Stimulated activated CD8-positive, alpha-beta memory T cell treated with anti-CD3 and anti-CD28 coated beads, Interleukin-15, amount 100 ng/mL, for 48 hours (primary cell): ENCODE measurements at places on chromosomes 4 and X.

GRCh38 chr4:36286481-36286871 is 5.1 kb downstream of the DTHD1 start:
- DNase-seq: no peak

DNA sequence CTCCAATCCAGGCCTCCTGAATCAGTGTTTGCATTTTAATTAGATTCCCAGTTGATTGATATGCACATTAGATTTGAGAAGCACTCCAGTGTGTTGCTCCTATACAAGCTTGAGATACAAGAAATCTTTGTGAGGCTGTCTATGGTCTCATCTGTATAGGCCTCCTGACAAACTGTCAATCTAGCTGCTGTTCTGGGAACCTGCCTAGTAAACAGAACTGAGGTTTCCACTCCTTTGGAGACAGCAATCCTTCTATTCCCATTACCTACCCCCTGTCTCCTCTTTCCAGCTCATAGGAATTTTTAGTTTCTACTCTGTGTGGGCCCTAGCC is 306.1 kb upstream of the EMCN start:
- no peak for DNase-seq

DNA sequence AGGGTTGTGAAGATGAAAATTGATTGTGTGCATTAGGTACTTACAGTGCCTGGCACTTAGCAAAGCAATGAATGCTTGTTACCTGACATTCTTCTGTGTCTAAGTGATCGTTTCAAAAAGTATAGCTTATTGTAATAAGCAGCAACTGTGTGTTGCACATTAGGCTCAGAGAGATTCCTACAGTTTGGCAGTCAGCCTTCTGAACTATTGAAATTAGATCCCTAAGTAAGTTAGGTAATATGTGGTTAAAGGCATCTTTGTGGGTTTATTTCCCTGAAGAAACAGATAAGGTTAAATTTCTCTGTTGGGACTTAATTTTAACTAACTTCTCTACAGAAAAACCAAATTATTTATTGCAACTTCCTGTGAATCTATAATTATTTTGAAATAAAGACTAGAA is 93.4 kb downstream of the REPS2 start:
- no peak for DNase-seq

DNA sequence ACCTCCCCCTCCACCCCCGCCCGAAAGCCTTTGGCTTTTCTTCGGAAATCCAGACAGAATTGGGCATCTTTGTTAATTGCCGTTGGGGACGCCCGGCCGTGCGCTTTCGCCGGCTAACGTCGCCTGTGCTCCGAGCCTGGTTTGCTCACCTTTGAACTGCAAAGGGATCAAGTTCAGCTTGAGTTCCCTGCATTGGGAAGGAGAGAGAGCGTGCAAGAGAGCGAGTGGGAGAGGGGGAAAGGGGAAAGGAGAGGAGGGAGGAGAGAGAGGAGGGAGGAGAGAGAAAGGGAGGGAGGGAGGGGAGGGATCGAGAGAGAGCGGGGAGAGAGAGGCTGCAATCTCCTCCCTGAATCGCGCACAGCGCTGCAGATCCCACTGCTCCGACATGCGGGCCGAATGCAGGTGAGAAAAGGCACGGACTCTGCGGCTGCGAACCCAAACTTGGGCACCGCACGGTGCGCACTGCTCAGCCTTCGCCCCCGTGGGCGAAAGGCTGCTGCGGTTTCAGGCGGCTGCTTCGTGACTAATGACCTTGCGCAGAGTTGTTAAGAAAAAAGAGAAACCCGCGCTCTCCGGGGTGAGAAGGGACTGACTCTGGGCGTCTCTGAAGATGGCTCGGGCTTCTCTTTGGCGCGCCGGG is at the start of gene PCDH7:
PCDH7 (plus strand) TSS at position 349 of the 640 bp plus-strand sequence. CDS start 1,054 bp downstream, outside the sequence.
- no peak for DNase-seq

- DNase-seq: no peak
Measured at GRCh38 chr4:3807311-3807710, 41.1 kb downstream of the ADRA2C start.

GRCh38 chrX:16638533-16638932 is 11.4 kb upstream of the S100G start:
- DNase-seq: no peak

DNA sequence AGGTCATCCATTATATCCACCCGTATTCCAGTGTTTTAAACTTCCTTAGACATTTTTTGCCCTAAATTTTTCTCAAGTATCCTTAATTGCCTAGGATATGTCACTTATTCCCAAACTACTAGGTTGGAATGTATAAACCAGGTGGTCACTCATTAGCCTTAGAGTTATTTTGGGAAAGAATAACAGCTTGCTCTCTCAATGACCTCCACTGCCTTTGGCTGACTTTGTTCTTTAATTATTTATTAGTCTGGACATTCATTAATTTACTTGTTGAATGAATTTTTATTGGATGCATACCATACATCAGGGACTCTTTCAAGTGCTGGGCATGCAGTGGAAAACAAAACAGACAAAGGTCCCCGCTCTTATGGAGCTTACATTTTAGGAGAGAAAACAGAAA is 609.3 kb upstream of the IGFBP7 start:
- DNase-seq: no peak

GRCh38 chr4:144709793-144710525 is 64.0 kb downstream of the HHIP start:
- DNase-seq: no peak

DNA sequence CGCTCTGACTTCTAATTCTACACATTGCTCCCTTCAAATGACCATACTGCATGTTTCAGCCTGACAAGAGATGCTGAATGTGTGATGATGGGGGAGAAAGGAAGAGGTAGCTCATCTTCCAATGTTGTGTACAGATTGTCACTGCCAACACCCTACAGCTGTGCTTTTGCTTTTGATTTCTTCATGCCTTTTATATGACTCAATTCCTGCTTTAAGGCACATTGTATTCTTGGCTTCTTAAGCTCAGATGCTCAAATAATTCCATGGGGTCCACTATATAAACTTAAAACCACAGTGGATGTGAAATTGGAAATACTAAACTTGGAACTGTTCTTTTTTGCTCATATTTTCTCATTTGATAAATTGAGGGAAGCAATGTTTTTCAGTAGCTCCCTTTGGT is 183.2 kb upstream of the WDFY3 start:
- DNase-seq: no peak

DNA sequence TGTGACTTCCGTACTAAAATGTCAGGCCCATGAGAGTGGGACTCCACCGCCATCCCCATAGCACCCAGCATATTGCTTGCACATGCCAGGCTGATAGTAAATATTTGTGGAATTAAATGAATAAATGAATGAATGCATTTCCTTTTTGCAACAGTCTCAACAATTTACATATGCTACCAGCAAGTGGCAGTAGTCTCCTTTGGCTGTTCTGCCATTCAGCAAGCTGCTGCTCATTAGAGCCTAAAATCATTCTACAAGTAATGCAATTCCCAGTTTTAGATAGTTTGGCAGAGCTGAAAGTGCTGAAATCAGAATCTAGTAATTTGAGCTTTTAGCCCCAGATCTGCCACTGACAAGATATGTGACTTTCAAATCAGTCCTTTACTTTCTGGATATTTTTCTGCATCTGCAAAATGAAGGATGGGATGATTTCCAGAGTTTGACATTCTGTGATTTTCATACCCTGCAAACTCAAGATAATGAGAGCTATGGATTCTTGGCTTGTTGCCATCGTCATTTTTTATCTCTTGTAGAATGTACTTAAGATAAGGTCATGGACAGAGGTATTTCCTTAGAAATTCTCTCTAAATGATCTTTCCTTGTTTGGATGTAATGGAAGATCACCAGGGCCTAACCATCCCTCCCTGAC is 35.7 kb upstream of the INTS6L start:
- DNase-seq: no peak

- DNase-seq: no peak
Measured at GRCh38 chrX:14915596-14915995, 42.4 kb downstream of the MOSPD2 start.

DNA sequence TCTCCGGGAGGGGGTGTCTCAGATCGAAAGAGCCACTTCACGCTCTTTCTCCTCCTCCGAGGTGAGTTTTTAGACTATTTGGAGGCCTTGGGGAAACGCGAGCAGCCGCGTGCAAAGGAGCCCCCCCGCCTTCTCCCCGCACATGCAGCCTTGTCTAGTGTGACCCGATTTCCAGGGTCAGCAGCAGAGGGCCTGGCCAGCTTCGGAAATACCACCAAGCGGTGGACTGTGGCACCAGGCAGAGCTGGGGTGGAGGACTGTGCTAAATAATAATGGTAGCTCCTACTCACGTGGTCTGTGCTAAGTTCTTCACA is 79.3 kb upstream of the BCOR start:
- no peak for DNase-seq

DNA sequence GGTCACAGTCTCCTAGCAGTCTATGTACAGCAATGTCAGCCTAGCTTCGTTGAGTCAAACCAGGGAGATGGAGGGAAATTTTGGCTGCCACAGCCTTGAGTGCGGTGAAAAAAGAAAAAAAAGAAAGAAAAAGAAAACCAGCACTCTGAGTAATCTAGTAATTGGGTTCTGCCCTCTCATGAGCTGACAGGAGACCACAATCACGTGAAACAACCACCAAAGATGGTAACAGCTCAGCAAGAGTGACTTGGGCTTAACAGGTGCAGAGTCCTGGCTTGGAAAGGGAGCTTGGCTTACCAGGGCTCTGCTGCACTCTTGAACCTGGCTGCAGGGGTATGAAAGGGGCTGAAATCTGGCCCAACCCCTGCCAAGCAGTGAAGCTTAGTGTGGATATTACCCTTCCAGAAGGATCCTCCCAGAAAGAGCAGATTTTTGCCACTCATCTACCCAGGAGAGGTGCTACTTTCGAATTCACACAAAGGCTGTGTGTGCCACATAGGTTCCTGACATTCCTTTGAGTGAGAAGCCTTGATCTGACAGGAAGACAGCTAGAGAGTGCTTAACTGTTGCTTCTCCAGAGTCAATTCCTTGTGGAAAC is 350.3 kb downstream of the PTTG2 start:
- DNase-seq: peak; percentile 50

- DNase-seq: no peak
Measured at GRCh38 chrX:154486052-154486395, 391 bp downstream of the UBL4A start.

DNA sequence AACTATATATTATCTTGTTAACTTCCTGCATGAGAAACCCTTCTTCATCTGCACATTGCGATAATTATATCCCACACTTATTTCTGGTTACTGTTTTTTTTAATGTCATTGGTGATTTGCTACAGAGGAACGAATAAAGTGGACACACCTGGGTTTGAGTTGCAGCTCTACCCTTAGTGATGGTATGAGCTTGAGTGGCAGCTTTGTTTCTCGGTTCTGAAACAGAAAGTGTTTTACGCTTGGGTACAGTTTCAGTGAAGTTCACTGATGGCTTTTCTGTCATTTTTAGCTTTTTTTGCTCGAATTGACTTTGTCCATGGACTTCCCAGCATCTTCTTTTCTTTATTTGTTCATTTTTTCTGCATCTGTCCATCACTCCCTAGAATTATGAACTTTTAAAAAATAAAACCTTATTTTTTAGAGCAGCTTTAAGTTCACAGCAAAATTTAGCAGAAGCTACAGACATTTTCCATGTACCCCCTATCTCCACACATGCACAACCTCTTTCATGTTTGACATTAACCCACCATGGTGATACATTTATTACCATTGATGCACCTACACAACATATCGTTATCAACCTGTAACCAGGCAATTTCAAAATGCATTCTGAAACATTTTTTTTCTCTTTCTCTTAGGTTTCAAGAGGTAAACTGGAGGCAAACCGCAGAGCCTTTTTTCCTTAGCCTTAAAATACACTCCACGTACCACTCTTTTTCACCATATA is 1041.6 kb upstream of the PRKX start:
- no peak for DNase-seq

- DNase-seq: no peak
Measured at GRCh38 chrX:16462912-16463311, 187.0 kb upstream of the S100G start.

DNA sequence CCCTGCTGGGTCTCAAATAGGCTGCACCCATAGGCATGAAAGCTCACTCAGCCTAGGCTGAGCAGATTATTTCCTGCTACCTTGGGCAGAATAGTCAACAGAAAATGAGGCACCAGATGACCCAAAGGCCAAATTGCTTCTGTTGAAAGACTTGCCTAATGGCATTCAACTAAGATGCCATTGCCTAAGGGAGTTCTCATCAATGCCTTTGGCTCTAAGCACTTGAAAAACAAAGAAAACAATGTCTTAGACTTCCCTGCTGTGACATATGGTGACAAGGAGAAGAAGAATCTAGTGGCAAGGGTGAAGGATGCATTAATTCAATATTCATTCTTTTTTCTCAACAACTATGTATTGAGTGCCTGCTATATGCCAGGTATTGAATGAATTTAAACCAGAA is 25.7 kb upstream of the PCDH19 start:
- DNase-seq: no peak

DNA sequence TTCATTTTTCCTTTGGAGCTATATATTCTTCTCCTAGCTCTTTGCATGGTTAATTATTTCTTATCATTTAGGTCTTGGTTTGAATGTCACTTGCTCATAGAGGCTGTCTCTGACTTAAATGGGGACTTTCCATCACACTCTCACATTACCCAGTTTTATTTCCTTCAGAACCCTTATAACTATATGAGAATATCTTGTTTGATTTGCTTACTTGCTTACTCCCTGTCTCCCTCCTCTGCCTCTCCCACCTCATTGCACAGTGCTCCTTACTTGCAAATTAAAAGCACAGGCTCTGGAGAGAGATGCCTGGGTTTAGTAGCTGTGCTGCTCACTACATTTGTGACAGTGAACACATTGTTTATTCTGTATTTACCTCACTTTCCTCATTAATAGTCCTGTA is 174.6 kb downstream of the SOWAHB start:
- DNase-seq: no peak

DNA sequence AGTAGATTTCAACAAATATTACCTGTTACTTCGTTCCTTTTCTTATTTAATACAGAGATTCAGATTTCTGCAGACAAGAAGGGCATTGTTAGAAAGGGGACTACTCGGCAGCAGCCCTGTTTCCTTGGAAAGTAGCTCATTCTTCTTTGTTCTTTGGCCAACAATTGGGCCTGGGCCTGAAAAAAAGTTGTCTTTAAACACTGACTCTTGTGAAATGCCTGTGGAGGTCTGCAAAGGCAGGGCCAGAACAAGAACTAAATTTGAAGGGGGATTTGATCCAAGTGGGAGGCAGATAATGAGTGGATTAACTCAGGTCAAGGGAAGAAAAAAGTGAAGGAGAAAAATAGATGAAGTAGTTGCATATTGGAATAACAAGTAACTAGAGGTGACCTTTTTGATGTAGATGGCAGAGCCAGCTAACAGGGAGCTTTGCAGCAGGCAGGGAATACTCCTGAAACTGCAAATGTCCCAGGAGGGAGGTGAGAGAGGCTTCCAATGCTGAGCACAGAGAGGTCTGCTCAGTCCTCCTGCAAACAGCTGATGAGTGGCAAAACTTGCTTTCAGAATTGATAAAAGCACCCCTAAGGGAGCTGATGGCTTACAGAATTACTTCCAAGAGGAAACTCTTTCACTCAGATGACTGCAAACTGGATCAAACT is 393.2 kb upstream of the HS3ST1 start:
- DNase-seq: no peak

DNA sequence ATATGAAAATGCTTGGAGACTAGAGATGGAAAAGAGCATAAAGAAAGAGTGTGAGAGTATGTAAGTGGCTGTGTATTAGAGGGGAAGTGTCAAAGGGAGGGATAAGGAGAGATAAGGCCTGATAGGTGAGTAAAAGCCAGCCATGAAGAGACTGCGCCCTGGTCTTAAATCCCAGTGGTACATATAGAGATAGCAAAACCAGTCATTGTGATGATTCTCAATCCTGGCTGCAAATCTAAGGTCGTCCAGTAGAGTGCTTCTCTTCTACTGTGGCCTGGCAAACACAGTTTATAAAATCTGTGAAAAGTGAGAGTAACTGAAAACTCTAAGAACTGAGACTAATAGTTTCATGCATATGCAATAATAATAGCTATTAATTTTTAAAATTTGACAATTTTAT is 86.9 kb downstream of the MAB21L2 start:
- no peak for DNase-seq
